ENCODE measurements at places on chromosomes 6 and 20. TPM values are rescaled to one million over a fixed set of nuclear protein-coding genes. Genes with fewer than 3 reads are reported as not detected.

DNA sequence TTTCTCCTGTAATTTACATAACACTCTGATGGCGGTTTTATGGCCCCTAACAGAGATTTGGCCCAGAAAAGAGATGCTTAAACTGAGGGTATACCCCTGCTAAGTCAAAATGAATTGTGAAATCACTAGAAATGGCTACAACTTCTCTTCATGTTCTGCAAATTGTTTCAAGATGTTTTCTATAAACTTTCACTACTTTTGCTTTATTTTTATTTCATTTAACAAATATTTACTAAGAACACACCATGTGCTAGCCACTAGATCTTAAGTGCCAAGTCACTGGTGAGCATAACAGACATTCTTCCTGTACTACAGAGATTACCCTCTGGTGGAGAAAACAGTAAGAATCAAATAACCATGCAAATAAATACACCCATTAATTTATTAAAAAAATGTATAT, 87.6 kb downstream of the KCNQ5 start:
- DNase-seq, result no peak

GRCh38 chr20:23050076-23050838, 785 bp upstream of the THBD start:
- no peak for DNase-seq

The RARS2 gene
- polyA plus RNA-seq, result 58.4 TPM

The OSTM1 gene
- polyA plus RNA-seq, result 27.7 TPM

- DNase-seq, result no peak
These were observed 40.8 kb downstream of the DNAH8 start for GRCh38 chr6:38755874-38756273.

- DNase-seq, result peak; percentile 26
These were observed 797 bp downstream of the SMIM13 start for GRCh38 chr6:11094411-11094851.

DNA sequence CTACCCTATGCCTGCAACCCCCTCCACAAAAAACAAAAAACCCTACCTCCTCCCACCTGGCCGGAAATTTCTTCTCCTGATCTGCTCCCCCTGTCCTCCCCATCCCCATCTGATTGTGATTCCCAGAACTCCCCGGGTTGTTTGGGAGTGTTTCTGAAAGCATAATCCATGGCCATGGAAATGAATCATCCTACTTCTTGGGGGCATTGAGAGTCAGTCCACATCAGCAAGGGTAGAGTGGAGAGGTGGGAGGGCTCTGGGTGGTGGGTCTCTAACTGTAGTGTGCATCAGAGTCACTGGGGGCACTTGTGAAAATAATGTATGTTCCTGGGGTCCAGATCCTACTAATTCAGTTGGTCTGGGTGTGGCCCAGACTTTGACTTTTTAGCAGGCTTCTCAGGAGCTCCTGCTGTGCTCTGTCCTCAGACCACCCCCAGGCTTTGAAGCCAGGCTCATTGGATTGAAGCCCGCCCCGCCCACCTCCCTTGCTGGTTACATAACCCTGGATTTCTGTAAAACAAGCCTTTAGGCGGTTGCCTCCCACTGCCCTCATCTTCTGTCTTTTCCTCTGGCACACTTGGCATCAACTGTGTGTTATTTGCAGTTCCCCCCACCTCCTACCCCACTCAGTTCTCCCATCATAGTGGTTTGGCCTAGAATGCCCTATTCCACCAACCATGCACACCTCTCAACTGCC, 10.5 kb downstream of the PIGT start:
- DNase-seq, result no peak

Measured in left renal pelvis (tissue), 4 donors.